Sciatic nerve (tissue), 2 donors: ENCODE measurements at places on chromosomes 4 and X. TPM values are rescaled to one million over a fixed set of nuclear protein-coding genes. Genes with fewer than 3 reads are reported as not detected.

Gene INPP4B
- total RNA-seq = 21.5 TPM

- no peak for DNase-seq
These were observed 80.4 kb upstream of the TECRL start for GRCh38 chr4:64489628-64490027.

Gene NHS
- 20.2 TPM for total RNA-seq

DNA sequence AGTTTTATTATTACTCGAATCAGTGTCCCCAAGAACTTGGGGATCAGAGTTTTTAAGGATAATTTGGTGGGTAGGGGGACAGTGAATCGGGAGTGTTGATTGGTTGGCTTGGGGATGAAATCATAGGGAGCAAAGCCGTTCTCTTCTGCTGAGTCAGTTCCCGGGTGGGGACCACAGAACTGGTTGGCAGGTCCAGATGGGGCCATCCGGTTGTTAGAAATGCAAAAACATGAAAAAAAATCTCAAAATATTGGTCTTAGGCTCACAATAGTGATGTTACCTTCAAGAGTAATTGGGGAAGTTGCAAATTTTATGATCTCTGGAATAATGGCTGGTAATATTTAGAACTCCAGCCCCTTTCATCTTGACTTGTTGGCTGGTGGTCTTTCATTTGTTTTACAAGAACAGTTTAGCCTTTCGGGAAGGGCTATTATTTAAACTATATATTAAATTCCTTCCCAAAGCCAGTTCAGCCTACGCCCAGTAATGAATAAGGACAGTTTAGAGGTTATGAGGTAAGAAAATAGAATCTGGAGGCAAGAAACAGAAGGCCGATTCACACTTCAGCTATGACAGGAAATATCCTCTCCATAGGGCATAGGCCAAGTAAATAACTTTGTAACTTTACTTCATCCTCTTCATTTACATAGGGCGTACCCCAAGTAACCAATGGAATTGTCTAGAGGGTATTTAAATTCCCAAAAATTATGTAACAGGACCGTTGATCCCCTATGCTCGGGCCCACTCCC is 164.1 kb upstream of the STS start:
- DNase-seq = no peak

Gene DCAF12L2
- 0.22 TPM for total RNA-seq

GRCh38 chr4:117096462-117096861 is 11.1 kb upstream of the TRAM1L1 start:
- no peak for DNase-seq

GRCh38 chr4:184401397-184402171 is 72.8 kb downstream of the IRF2 start:
- no peak for DNase-seq

GRCh38 chrX:95907081-95907480 is 777.6 kb upstream of the DIAPH2 start:
- DNase-seq = no peak

Gene LGI2
- total RNA-seq = 52.1 TPM

Gene USP51
- 3.6 TPM for total RNA-seq

- no peak for DNase-seq
These were observed 207.2 kb downstream of the FGF13 start for GRCh38 chrX:138504273-138504672.

DNA sequence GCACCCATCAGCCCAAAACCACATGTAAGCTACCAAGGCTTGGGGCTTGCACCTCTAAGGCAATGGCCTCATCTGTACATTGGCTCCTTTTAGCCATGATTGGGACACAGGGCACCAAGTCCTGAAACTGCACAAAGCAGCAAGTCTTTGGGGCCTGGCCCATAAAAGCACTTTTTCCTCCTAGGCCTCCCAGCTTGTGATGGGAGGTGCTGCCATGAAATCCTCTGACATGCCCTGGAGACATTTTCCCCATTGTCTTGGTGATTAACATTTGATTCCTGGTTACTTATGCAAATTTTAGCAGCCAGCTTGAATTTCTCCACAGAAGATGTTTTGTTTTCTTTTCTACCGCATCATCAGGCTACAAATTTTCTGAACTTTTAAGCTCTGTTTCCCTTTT is 58.5 kb upstream of the PABPC4L start:
- no peak for DNase-seq

Gene SLC6A14
- total RNA-seq = 0.18 TPM

Gene UGT2A1
- not detected for total RNA-seq

DNA sequence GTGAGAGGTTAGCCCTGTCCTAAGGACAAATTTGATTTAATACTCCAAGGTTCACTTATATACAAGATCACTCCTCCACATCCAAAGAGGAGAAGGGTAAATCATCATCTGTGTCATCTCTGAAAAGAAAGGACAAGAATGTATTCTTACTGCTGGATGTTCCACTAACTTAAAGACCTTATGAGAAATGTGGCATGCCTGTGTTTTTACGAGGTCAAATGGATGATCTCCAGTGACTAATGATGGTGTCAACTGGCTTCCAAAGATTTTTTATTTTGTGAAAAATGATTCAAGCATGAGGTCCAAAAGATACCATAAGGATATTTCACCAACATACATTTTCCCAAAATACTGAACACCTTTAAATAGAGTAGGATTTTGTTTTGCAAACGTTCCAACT is 143.4 kb downstream of the PTCHD1 start:
- no peak for DNase-seq

GRCh38 chr4:63493265-63493664 is 916.0 kb downstream of the TECRL start:
- DNase-seq = no peak

GRCh38 chrX:13043138-13043537 is 1.3 kb downstream of the FAM9C start:
- no peak for DNase-seq

GRCh38 chr4:53592122-53592521 is 836 bp upstream of the LNX1 start:
- no peak for DNase-seq
